Epithelial cell of alveolus of lung (primary cell): ENCODE measurements at places on chromosomes 2 and 18. TPM values are rescaled to one million over a fixed set of nuclear protein-coding genes. Genes with fewer than 3 reads are reported as not detected.

The TMEM163 gene
- 0.13 TPM in 1 of 2 replicates, not detected in the other for total RNA-seq

The FBXO15 gene
- 0.91 TPM in 1 of 2 replicates, not detected in the other for total RNA-seq

The RAB6C gene
- total RNA-seq, result under 0.01 TPM in 1 of 2 replicates, not detected in the other

The FBXO48 gene
- total RNA-seq, result 0.24 and 0.65 TPM in 2 replicates

The ACADL gene
- under 0.01 TPM in 1 of 2 replicates, not detected in the other for total RNA-seq

The HOXD1 gene
- not detected in 2 replicates for total RNA-seq

The MC4R gene
- total RNA-seq, result not detected in 2 replicates

The RFX8 gene
- 0.16 and 3.5 TPM in 2 replicates for total RNA-seq

The LYPD1 gene
- 0.64 and 26.1 TPM in 2 replicates for total RNA-seq
